T-helper 17 cell (primary cell): ENCODE measurements at places on chromosomes 3 and 15.

- DNase-seq: no peak
Observed at GRCh38 chr3:118476885-118477618, 557.6 kb downstream of the IGSF11 start.

- no peak for DNase-seq
Observed at GRCh38 chr15:31842532-31843195, 187.7 kb upstream of the CHRNA7 start.

GRCh38 chr15:74502301-74502700, 38.7 kb upstream of the ARID3B start:
- DNase-seq: no peak

GRCh38 chr15:80093854-80094418, 34.5 kb downstream of the ZFAND6 start:
- DNase-seq: no peak

DNA sequence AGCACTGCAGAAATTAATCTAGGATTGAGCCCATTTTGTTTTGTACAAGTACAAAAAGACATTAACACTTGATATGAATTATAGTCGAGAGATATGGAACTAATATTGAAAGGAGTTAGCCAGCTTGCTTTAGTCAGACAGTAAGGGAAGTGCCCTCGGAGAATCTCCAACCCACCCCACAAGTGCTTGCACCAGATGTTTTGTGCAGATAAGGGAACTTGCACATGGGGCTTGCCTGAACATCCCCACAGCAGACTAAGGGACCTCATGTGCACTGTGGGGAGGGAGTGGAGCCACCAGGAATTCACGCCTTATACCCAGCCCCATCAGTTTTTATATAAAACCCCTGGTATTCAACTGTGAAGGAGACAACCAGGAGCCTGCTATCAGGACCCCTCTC, 122.3 kb downstream of the EFHB start:
- DNase-seq: no peak

- no peak for DNase-seq
Observed at GRCh38 chr15:69104050-69104750, 56.2 kb upstream of the GLCE start.

- DNase-seq: no peak
Observed at GRCh38 chr3:150544041-150544440, 2.3 kb downstream of the SERP1 start.

- DNase-seq: no peak
Observed at GRCh38 chr3:194817592-194817930, 131.9 kb downstream of the FAM43A start.

- DNase-seq: no peak
Observed at GRCh38 chr3:40753951-40754350, 229.2 kb downstream of the ZNF621 start.

DNA sequence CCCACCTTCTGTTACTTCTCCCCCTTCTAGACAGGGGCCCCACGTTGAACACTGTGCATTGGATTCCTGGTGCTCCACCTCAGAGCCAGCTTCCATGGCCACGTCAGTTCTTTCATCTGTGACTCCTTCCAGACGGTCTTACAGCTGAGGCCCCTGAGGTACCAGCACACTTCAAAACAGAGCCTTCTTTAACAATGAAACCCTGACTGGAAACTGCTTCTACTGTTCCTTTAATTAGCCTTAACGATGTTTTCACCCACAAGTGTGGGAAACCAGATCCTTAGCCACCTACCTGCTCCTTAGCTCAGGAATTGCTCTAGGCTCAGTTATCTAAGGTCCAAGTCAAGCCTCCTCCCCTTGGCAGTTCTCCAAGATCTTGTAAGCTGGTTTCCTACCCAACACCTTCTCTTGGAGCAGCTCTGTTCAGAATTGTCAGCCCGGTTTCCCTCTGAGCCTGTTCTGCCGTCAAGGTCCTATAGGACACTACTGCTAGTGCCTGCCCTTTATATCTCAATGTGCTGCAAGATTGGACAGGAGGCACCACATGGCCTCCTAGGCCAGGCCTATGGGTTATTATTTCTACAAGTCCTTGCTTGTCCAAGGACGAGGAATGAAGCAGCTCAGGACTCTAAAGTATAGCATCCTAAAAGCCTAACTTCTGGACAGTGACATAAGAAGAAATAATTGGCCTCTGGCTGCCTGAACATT, 80.7 kb downstream of the FMN1 start:
- DNase-seq: no peak

GRCh38 chr15:58213587-58214338, 75.6 kb downstream of the AQP9 start:
- no peak for DNase-seq

DNA sequence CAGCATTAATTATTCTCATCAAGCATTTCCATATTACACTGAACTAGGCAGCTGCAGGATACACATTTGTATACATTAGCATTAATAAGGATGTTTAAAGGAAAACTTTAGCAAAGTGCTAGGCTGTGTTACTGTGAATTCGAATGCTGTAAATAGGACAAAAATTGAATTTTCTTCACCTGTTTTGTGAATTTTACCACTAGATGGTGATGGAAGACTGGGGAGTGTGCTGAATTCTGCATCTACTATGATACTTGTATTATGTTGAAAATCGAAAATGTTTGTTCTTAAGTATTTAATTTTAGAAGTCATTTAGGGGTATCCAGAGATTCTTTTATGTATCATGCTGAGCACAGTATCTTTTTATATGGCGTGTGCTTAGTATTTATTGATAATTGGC, 12.3 kb upstream of the P2RY14 start:
- DNase-seq: no peak

GRCh38 chr3:57864853-57865252, 108.7 kb downstream of the SLMAP start:
- DNase-seq: no peak

GRCh38 chr3:164640591-164640990, 437.7 kb downstream of the SI start:
- DNase-seq: no peak

GRCh38 chr3:119352863-119353527, 58.8 kb downstream of the ARHGAP31 start:
- no peak for DNase-seq

DNA sequence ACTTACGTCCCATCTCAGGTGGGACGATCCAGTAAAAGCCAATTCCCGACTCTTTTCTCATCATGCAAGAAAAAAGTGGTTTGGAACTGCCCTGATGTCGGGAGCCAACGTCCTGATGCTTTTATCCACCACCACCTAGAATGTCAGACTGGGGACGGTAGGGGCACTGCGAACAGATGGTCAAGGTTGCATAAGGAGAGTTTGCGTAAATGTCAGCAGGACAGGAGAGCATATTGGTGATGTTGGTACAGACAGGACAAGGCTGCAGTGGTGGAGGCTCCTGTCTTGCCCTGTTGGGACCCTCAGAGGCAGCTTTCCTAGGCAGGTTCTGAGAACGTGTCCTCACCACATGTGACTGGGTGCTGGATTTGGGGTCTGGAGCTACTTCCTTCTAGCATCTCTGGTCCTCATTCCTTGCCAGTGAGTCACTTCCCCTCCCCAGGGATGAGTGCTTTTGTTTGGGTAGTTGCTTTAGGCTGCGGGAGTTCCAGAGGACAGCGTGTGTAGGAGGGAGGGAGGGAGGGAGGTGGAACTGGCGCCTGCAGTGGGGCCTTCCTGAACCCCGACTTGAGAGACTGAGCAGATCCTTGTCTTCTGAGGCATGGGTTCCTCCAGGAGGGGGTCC, 21.0 kb downstream of the THSD4 start:
- no peak for DNase-seq
